ENCODE measurements at places on chromosomes 11 and 22.
A peak's percentile ranks its signal among the peaks of the same experiment; 100 is the strongest.

DNA sequence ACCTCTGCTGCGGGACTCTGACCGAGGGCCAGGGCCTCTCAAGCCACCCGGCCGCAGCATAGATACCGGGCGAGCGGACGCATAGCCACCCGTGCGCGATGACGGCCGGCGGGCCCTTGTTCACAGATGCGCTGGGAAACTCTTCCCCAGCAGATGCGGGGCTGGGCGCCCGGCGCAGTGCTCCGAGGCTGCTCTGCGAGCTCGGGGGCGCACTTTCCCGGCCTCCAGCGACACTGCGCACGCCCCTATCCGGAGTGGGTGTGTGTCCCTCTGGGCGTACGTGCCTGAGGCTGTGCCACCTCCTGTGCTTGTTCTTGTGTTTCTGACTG is 104.7 kb upstream of the E2F8 start:
- DNase-seq, result no peak

GRCh38 chr11:86803136-86804045 is 3.0 kb downstream of the PRSS23 start:
- no peak for DNase-seq

- DNase-seq, result no peak
Observed at GRCh38 chr22:19406846-19407245, 24.7 kb downstream of the HIRA start.

DNA sequence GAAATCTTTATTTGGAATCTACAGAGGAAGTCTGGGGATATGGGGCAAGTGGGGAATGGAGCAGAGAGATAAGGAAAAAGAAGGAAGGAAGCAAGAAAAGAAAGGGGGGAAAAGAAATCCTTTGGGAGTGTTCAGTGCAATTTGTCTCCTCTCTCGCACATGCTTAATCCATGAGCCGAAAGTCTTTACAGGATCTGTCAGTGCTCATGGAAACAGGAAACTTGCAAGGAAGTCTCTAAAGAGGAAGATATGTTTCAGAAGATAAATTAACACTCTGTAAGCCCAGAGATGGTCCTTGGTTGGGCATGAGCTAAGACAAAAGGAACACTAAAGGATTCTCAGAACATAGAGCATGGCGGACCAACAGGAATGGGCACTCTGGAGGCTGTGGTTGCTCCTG is 47.9 kb upstream of the FLI1 start:
- DNase-seq, result no peak

GRCh38 chr22:27892811-27893210 is 26.2 kb downstream of the PITPNB start:
- no peak for DNase-seq

- no peak for DNase-seq
Observed at GRCh38 chr11:68347841-68348240, 35.5 kb downstream of the LRP5 start.

DNA sequence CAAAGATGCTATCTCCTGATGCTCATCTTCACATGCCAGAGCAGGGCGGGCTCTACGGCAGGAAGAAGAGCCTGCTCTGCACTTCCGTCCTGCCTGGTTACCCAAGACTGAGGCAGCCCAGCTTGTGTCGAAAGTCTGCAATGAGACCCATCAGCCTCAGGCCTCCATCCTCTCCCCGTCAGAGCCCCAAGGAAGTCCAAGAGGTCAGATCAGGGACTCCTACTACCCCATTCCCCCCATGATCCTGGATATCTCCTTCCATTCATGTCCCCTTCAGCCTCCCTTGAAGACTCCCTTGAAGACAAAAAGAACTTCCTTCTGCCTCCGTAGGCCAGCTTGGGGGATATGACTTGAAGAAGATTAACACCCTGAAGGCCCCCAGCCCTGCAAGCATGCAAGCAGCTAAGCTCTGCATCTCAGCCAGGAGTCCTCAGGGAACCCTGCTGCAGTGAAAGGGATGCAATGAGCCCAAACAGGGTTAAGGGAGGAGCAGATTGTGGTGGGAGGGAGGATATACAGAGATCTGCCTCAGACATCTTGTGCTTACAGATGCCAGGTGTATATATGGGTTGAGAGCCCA is 85.6 kb downstream of the TRIM29 start:
- no peak for DNase-seq

DNA sequence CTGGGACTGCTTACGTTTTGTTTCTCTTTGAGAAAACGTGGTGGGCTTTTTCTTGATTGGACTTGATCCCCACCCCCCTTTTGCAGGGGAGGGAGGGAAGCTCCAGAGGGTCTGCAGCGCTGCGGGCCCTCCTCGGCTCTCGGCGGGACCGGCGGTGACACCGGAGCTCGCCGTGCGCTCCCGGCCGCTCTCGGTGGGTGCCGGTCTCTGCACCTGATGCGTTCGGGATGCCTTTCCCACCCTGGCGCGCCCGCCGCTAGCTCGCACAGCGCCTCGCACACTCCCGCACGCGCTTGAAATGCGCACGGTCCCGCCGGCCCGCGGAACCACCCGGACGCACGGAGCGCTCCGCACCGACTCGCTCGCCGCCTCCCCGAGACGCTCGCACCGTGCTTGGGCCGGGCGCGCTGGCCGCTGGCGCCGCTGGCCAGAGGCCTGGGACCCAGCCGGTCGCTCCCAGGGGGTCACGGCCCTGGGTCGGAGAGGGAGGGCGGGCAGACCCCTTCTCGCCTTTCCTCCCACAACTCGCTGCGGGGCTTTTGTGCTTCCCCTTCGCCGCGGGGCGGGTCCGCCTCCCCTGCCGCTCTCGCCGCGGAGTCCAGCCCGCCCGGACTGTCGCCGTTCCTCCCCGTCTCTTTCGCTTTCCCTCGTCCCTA is 1.0 kb downstream of the ZBTB16 start:
- DNase-seq, result no peak

DNA sequence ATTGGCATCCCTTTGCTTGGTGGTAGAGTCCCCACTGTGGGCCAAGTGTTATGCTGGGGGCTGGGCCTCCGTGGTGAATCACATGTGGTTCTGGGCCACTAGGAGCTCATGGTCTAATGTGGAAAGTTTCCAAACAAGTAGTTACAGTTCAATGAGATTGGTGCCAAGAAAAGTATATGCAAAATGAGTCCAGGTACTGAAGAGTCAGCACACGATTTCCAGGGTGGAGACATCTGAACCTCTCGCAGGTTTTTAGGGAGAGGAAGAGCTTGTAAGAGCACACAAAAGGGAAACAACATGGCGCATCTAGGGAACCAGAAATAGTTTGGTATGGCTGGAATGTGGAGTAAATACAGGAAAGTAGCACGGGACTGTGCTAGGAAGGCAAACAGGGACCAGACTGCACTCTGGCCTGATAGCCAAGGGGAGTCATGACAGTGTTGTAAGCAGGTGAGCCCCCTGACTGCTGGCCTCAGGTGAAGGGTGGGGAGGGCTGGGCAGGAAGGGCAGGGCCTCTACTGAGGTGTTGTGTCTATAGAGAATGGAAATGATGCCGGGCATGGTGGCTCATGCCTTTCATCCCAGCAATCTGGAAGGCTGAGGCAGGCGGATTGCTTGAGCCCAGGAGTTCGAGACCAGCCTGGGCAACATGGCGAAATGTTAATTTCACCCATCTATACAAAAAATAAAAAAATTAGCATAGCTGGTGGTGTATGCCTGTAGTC is 12.6 kb downstream of the POLR2F start:
- no peak for DNase-seq

DNA sequence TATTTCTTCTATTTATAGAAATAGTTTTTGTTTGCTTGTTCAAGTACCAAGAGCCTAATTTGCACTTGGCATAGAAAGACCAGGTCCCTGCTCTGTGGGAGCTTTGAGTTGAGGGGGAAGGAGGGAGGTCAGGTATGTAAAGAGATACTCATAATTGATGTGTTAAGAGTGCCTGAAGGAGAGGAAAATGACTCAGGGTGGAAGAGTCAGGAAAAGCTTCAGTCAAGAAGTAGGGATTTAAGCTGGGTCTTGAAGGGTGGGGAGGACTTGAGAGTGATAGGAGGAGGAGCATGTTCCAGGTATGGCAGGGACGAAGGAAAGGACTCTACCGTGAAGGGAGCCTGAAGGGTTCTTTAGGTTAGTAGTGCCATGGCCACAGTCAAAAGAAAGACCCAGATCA is 9.0 kb downstream of the RBX1 start:
- no peak for DNase-seq

GRCh38 chr11:29534836-29535235 is 482.0 kb downstream of the KCNA4 start:
- DNase-seq, result no peak

GRCh38 chr11:59615120-59615636 is 396 bp downstream of the OSBP start:
- DNase-seq, result peak; percentile 18

DNA sequence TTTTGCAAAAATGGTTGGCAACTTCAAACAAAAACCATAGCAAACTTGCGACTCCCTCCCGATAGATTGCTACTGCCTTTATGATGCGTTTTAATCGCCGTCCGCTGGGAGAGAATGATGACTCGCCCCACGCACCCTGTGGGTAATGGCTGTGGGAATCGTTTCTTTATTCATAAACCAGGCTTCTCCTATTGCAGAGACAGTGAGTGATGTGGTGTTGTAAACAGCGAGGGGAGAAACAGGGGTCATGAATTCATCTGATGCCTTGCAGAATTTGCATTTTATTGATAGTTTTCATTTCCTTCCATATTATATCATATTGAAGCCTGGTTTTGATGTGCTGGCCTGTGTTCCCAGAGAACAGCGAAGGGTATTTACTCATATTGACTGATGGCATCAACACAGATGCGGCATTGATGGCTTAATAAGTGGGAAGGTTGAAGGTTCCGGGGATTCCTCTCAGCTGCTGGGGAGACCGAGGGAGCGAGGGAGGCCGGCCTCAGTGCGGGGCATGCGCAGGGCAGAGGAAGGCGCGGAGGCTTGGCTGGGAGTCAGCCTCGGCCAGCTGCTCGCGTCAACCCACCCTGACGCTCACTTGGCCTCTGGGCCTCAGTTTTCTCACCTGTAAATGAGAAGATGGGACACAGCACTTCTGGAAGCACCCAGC is 41.3 kb downstream of the ARHGAP8 start:
- DNase-seq, result no peak

DNA sequence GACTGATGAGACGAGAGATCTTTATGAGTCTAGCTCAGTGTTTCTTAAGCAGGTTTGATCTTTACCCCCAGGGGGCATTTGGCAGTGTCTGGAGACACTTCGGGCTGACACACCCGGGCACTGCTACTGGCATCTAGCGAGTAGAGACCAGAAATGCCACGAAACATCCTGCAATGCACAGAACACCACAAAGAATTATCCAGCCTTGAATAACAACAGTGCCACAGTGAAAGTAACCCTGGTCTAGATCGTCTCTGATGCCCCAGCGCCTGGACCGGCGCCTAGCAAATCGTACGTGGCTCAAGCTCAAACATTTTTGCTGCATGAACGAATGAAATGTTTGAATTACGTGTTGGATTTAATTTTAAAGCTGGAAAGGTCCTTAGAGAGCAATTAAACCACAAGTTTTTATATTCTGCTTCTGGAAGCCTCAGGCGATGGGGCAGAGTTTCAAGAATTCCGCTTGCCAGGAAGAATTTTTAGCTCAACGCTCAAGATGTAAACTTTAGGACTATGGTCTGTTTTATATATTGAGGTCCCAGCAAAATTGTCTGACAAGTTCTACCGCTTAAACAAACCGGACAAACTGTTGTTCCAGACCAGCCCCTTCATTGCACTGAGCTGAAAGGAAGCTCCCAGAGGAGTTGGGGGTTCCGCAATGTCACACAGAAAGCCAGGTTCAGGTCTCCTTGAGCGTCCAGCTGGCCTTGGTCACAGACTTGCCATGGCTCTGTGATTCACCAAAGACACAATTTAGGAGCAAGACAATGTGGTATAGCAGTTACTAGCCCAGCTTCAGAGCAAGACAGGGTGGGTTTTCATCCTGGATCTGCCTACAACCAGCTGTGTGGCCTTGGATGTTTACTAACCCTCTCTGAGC is 44.2 kb upstream of the SMTN start:
- no peak for DNase-seq

- DNase-seq, result no peak
Observed at GRCh38 chr22:39845529-39845928, 48.0 kb downstream of the ENTHD1 start.

GRCh38 chr11:123405123-123405592 is 24.9 kb upstream of the GRAMD1B start:
- no peak for DNase-seq

DNA sequence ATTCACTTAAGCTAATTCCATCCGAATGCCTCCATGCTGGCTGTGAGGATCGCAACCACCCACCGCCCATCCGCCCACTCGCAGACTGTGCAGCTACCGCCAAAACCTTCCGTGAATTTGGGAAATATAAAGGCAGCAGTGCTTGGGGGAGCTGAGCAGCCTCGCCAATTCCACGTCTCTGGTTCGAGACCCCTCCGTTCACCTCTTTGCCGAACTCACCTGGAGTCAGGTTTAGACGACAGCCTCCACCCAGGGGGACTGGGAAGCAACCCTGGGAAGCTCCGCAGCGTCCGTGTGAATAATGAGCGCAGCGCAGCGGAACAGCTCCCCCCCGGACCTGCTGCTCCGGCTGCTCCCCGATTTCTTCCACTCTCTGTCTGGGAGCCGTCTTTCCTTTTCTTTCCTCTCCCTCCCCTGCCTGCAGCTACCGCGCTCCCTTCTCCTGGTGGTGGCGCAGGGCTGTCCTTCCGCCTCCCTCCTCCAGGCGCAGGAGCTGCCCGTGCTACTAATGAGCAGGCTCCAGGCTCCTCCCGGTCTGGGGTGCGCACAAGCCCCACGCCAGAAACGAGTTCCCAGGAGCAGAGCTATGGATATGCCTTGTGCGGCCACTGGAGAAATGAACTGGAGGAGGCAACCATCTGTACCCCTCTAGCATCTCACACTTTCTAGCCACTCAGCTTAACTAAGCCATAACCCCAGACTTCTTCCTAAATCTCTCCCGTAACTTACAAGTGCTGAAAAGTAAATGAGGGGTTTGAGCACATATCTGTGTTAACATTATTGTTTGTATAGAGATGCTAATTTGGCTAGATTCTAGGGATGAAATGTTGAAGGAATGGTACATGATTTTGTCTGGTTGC is 107.3 kb downstream of the XKR3 start:
- no peak for DNase-seq

GRCh38 chr11:47711816-47712215 is 3.4 kb downstream of the AGBL2 start:
- no peak for DNase-seq

- DNase-seq, result no peak
Observed at GRCh38 chr11:19907008-19907579, 194.5 kb downstream of the NAV2 start.

DNA sequence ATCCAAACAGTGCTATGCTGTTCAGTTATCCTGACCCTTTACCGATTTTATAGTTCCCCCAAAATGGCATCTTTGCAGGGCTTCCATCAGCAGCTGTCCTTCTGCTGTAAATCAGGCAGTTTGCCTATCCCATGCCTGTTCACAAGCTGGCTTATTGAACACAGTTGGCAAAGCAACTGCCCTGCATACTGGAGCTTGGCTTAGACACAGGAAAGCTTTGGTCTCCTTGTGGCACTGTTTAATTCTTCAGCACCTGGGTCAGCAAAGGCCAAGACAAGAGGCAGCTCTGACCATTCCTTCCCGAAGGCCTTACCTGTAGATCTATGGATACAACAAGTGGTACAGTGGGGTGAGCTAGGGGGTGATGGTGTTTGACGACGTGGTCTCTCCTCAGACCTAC is 32.2 kb downstream of the TSPAN18 start:
- DNase-seq, result no peak

- no peak for DNase-seq
Observed at GRCh38 chr11:85313741-85314140, 313.4 kb downstream of the DLG2 start.

All from stimulated activated CD8-positive, alpha-beta memory T cell treated with anti-CD3 and anti-CD28 coated beads, Interleukin-15, amount 100 ng/mL, for 4 hours (primary cell).